ENCODE measurements at places on chromosomes 3 and 15. TPM values are rescaled to one million over a fixed set of nuclear protein-coding genes. Genes with fewer than 3 reads are reported as not detected.

Gene NRROS
- total RNA-seq = 0.72 TPM

DNA sequence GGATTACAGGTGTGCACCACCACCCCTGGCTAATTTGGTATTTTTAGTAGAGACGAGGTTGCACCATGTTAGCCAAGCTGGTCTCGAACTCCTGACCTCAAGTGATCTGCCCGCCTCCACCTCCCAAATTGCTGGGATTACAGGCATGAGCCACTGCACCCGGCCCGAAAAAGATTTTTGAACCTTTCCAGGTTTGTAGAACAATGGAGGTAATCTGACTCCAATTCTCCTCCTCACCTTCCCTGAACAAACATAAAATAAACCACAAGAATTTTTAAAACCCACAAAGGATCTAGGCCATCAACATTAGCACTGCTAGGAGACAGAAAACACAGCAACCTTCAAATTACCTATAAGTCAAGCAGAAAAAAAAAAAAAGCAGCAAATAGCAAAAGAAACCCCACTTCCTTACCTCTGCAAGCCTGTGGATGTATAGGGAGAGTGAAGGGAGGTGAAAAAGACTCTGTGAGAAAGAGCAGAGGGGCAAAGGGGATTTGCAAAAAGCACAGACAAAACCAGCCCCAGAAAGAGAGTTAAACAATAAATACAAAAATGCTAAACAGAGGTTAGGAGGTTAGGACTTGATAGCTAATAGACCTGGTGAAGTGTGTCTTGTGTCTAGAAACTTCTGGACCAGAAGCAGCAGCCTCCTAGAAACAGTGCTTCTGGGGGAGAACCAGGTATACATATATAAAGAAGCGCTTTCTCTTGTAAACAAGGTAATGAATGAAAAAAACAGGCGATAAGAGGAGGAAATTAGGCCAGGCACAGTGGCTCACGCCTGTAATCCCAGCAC, 32.1 kb downstream of the TFDP2 start:
- DNase-seq = peak; percentile 3

Gene MOBP
- not detected for total RNA-seq

- peak; percentile 30 for DNase-seq
These were observed 64.3 kb downstream of the IGF2BP2 start for GRCh38 chr3:185760550-185760949.

GRCh38 chr3:170992854-170993253, 33.7 kb downstream of the SLC2A2 start:
- DNase-seq = no peak

GRCh38 chr15:92631721-92632120, 23.9 kb downstream of the FAM174B start:
- DNase-seq = no peak

- DNase-seq = no peak
These were observed 100.6 kb downstream of the UBE2E2 start for GRCh38 chr3:23303601-23304217.

Gene SCN11A
- total RNA-seq = under 0.01 TPM

Gene VILL
- 7.6 TPM for total RNA-seq

- no peak for DNase-seq
These were observed 63.0 kb downstream of the TMEM44 start for GRCh38 chr3:194570235-194570634.

Gene FBXO40
- not detected for total RNA-seq

GRCh38 chr15:37017031-37017625, 83.2 kb downstream of the MEIS2 start:
- no peak for DNase-seq

DNA sequence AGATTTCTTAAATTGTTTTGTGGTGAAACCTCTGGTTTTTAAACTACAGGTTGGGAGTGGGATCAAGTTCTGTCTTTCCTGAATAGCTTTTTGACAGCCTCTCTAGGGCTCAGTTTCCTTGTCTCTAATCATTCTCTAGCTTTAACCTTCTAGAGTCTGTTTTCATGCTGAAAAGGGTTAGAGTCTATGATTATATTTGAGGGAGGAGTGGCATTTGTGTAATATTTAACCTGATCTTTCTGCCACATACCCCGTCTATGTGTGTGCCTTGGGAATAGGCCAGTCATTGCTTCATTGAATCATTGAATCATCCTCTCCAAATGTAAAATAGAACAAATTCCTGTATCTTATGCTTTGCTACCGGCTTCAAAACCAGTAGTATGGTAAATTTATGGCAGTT, 204.9 kb downstream of the KLHL25 start:
- DNase-seq = no peak

Gene UBA5
- total RNA-seq = 38.4 TPM

Gene DMXL2
- total RNA-seq = 46.0 TPM

DNA sequence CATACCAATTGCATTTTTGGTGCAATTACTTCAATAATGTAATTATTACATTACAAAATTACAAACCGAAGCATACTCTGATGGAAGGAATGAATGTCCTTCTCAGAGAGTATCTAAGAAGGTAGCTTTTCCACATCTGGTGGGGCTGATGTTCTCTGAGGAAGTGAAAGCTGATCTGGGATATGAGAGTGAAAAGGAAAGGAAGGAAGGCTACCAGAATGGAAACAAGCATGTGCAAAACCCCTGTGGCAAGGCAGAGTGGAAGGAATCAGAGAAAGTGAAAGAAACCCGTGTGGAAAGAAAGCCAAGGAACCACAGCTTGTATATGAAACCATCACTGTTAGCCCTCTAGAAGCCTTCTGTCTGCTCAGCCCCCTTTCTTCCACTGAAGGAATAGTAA, 35.3 kb upstream of the GOLGA8A start:
- DNase-seq = no peak

Gene IL5RA
- not detected for total RNA-seq

Gene ADGRG7
- total RNA-seq = not detected

Data from osteoblast (primary cell).